Fibroblast of skin of scalp (primary cell): ENCODE measurements at places on chromosomes 5 and 9.

GRCh38 chr9:81634915-81635516, 54.3 kb downstream of the TLE1 start:
- DNase-seq: peak; percentile 43

DNA sequence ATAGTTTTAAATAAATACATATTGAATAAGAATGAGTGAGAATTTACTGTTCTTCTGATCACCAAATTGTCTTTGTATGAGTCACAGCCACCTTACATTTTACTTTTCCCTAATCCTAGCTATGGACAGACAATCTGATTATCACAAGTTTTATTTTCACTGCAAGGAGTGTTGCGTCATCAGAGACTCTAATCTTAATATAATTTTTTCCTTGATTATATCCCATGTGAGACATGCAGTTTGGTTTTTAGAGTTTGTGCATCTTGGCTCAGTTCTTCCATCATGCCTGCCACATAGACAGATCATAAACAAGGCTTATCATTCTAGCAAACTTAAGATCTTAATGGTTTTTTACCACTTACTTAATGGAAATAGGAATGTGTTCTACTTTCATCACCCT, 478.5 kb upstream of the CDH18 start:
- DNase-seq: no peak

DNA sequence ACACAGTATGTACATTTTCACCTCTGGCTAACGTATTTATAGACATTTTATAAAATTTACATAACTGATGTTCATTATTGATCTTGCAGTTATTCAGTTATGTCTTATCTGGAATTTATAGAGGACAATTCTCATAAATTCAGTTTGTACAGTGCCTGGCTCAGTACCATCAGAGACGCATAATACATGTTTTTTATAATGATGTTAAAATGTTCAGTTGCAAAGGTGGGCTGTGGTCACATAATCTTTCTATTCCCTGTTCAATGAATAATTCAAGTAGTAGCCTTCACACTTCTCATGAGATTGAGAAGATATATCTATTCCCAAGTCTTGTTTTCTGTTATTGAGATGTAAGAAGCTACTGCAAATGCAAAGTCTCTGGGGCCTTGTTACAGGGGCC, 393.1 kb upstream of the ARRDC3 start:
- no peak for DNase-seq

- no peak for DNase-seq
Observed at GRCh38 chr9:27129221-27129620, 20.2 kb downstream of the TEK start.

DNA sequence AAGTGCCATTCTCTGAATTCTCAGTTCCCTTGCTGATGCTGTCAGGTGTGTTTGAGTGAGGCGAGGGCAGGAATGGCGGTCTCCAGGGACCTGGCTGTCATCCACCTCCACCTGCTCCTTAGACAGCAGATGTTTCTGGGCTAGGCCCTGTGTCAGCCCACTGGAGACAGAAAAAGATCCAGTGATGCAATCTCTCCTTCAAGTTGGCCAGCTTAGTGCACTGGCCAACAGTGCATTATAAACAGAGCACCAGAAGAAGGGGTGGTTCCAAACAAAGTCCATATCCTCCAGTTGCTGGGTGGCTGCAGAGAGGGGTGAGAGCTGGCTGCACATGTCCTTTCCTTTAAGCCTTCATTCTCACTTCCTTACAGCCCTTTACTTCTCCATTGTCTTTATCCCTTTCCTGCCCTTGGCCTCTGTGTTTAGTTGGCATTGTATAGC, 26.5 kb downstream of the NANS start:
- no peak for DNase-seq
